KBM-7 (cell line): ENCODE measurements at places on chromosomes 12 and 14.

DNA sequence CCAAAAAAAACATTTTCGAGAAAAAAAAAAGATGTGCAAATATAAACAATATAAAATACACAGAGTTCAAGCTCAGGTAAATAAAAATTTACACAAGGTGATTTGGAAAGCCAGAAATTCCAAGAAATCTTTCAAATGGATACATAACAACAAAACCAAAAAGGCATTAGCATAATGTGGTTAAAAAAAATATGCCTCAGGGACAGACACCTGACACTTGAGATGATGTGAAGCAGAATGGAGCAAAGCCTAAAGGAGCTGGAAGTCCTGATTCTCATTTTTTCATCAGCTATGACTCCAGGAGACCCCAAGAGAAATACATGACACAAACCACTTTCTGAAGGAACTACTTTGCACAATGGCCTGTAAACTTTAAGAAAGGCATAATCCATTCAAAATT lies 98.6 kb downstream of the PPP2R5E start:
- DNase-seq, result no peak

GRCh38 chr12:101670007-101670671 lies 27.3 kb upstream of the CHPT1 start:
- DNase-seq, result peak; percentile 82

DNA sequence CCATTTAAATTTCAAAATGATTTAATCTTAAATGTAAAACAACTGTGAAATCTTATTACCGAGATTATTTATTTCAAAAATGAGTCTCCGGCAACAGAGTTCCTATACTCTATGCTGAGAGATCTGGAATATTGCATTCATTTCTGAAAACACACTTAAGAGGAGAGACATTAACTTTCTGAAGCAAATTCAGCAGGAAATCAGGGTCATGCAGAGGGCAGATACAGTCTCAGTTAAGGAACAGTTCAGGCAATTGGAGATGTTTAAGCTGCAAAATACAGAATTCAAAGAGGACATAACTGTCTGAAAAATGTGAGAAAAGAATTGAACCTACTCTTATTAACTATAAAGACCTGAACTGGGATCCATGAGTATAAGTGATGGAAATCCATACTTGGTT lies 320.7 kb downstream of the PAWR start:
- no peak for DNase-seq

- no peak for DNase-seq
Measured at GRCh38 chr14:89702073-89702875, 252.3 kb downstream of the EFCAB11 start.

GRCh38 chr12:79275631-79276030 lies 411.1 kb downstream of the SYT1 start:
- no peak for DNase-seq

DNA sequence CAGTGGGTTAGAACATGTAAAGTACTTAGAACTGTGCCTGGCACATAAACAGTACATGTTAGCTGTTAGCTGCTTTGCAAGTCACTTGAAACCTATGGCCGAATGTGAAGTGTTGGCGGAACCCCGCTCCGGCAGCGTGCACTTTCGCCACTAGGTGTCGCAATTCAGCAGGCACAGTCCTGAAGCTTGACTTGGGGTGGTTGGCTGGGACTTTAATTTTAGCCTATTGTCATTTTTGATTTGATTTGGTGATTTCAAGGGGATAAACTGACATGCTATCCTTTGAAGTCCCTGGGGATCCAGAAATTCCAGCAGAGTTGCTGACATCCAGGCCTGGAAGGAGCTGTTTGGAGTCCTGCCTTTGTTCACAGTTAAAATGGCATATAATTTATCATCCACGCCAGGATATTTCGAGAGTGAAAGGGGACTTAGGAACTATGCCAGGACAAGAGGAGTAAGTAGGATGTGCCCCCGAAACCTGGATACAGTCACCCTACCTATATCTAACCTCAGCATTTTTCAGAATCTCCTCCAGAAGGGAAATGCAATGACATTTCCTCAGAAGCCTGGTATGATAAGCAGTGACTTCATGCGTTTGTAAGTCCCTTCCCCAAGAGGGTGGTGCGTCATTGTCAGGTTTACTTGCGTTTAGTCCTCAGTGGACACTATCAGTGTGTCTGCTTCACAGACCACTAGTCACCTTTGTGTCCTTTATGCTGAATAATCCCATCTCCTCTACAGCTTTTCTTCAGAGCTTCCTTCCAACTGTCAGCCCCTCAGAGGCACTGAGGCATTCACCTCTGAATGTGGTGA lies 3.5 kb upstream of the TSPAN9 start:
- peak; percentile 90 for DNase-seq
